Activated naive CD4-positive, alpha-beta T cell treated with anti-CD3 and anti-CD28 coated beads for 36 hours (primary cell): ENCODE measurements at places on chromosomes 6 and 20. TPM values are rescaled to one million over a fixed set of nuclear protein-coding genes. Genes with fewer than 3 reads are reported as not detected.

GRCh38 chr20:14666696-14667095, 329.3 kb upstream of the FLRT3 start:
- DNase-seq: no peak

Gene SAMD5
- total RNA-seq: not detected

Gene CCM2L
- total RNA-seq: not detected

Gene BANF2
- total RNA-seq: not detected

DNA sequence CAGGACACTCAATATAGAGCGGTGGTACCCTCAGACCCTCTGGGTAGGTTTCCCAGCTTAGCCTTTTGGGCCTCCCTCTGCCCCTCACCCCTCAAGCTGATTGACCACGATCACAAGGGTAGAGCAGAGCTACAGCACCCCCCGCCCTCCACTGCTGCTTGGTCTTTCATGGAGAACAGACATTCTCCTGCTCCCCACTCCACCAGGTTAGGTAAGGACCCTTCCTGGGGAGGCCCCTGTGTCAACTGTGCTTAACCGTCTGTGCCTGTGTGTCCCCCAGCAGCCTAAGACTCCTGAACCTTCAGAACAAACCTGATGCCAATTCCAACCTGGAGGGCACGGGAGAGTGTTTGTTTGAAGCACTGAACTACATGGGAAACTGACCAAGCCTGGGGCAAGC, 11.8 kb downstream of the MYH7B start:
- DNase-seq: no peak

Gene ZFP57
- total RNA-seq: not detected

Gene HLA-DPA1
- 15.3 TPM for total RNA-seq

DNA sequence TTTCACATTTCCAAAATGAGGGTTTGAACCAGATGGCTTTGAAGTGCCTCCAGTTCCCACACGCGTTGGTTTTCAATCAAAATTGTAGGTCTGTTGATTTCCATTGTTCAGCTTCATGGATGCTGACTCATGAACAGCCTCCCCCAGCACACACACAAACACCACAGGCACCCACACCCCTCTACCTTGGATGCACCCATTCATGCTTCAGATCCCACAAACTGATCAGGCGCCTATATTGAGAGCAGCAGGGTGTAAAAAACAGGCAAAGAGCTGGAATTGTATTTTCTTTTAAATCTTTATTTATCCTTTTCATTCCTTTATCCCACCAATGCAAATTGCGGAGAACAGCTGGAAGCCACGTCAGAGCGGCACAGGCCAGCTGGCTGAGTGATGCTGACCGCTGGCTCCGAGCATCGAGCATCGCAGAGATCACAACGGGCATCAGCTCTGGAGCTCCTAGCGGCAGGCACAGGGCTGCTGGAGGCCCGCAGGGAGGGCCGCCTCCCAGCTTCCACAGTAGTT, 29.3 kb upstream of the TBC1D7 start:
- peak; percentile 23 for DNase-seq

GRCh38 chr6:33768644-33769120, 20.2 kb downstream of the LEMD2 start:
- DNase-seq: peak; percentile 85

DNA sequence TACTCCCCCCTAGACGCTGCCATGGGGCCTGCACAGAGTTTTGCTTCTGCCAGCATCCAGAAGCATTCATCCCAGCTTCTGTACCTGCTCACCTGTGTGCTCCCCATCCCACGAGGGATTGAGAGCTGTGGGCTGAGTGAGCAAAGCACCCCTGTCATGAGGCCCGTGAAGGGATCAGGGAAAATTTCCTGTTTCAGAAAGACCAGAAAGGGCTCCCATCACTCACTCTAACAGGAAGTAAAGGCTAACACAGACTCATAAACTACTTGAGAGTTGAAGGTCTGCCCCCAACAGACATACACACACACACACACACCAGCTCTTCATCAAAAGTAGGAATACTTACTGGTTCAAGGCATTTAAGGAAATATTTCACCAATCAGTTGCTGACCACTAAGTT, 256.5 kb upstream of the NT5E start:
- DNase-seq: no peak

GRCh38 chr6:32475392-32476206, 35.9 kb downstream of the HLA-DRA start:
- DNase-seq: no peak

DNA sequence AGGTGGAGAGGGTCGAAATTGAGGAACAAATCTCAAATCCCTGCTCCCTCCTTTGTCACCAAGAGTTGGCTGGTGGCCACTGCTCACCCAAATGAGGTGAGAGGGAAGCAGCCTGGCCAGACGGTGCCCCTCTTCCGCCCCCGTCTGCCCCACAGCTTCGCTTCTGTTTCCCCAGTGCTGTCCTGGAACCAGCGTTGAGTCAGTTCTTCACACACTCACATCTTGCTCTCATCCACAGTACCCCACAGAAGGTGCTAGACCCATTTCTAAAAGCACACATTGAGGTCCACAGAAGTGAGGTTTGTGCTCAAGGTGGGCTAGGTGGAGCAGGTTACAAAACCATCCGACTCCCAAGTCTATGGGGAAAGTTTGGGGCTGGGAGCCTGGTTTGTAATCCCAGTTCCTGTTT, 3.8 kb downstream of the CEBPB start:
- DNase-seq: no peak

Gene BPI
- total RNA-seq: not detected

GRCh38 chr6:169881398-169881797, 130.0 kb downstream of the ERMARD start:
- no peak for DNase-seq
